ENCODE measurements at places on chromosomes 5 and 9.

GRCh38 chr9:14433351-14434157 lies 119.6 kb upstream of the NFIB start:
- no peak for DNase-seq

- peak; percentile 50 for DNase-seq
Observed at GRCh38 chr9:134301387-134302129, 24.7 kb upstream of the RXRA start.

- DNase-seq = no peak
Observed at GRCh38 chr5:38608874-38609273, 52.4 kb upstream of the LIFR start.

DNA sequence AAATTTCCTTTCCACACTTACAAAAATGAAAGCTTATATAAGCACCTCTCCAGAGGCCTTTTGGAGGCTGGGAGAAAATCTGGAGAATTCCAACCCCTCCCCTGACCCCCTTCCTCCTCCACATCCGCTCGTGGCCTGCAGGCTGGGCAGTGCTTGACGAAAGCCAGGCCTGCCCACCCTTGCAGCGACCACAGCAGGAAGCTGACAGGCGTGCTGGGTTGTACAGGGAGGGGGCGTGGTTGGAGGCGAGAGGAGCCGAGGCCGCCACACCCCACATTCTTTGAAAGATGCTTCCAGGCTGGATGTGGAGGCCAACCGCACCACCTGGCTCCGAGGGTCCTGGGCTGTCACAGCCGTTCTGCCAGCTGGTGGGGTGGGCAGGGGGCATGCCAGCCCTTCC lies 47.8 kb upstream of the IER5L start:
- DNase-seq = peak; percentile 52

GRCh38 chr9:100186356-100186755 lies 87.3 kb downstream of the INVS start:
- no peak for DNase-seq

DNA sequence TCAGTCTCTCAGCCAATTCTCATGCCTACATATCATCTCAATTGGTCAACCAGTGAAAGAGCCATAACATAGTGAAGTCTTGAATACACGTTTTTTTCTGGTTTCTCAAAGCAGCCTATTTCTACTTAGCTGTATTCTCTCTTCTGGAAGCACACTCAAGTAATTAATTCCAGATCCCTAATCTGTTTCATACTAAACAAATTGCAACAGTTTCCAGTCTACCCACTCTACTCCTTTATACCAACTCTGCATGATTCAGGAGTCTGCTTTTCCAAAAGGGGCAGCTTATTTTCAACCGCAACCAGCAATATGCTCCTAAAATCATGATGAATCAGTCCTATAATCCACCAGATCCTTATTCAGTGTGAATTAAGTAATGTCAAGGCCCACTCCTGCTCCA lies 211.7 kb downstream of the TLE1 start:
- DNase-seq = no peak

DNA sequence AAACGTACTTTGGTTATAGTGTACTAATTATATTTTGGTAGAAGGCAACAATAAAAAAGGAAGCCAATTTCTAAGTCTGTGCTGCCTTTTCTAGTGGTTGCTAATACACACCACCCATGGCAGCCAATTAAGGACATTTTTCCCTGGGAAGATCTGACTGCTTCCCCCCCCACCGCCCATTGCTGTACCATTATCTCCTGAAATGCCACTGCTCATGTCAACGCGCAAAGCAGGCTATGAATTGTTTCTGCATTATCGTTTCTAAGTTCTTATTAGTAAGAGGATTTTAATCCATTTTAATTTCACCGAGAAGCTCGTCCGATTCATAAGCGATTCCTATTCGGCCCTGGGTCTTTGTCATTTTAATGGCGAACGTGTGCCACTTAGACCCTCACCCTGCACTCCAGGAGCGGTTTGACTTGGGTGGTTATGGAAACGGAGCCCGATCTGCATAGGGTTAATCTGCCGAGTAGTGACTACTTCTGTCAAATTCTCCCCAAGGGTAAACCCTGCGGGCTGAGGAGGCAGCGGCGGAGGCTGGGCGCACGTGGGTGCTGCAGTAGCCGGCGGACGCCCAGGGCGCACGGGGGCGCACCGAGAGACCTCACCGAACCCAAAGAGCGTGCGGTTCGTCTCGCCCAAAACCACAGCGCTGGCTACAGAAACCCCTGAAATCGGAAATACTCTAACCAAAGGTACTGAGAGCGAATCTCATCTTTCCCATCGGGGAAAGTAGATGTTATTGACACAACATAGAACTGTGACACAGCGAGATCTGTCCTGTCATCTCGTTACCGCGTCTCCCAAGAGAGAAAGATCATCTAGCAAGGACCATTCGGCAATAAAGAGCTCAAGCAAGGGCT lies 55.8 kb upstream of the SHC3 start:
- no peak for DNase-seq

DNA sequence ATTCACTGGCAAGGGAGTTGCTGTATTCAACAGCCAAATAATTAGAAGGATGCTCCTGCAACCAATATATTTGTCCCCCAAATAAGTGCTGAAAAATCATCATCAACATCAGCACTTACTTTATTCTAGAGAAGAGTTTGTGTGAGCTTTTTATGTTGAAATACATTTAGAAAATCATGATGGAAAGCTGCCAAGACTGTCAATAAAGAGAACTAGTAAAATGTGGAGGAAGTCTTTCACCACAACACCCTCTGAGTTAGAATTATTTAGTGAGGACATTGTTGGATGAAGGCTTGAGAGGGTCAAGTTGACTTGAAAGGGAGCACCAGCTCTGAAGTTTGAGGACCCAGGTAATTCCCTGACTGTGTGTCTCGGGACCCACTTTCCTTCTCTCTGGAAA lies 100.2 kb upstream of the TBCA start:
- DNase-seq = no peak

- DNase-seq = no peak
Observed at GRCh38 chr5:127744241-127744640, 41.0 kb downstream of the CCDC192 start.

DNA sequence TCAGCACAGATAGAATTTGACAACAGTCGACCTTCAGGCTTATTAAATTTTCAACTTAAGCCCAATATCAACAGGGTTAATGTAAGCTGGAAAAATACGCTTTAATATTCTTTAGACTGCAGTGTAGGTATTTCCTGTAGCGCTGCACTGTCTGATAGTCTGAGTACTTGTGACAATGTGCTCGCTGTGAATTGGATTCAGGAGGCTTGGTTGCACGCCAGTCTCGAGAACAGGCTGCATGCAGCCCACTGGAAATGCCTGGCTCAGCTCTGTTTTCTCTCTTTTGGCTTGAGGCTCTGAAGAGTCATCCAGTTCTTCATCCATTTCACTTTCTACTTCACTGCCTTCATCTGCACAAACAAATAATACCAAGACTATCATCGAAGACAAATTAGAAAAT lies 300.9 kb downstream of the RFX3 start:
- DNase-seq = no peak

DNA sequence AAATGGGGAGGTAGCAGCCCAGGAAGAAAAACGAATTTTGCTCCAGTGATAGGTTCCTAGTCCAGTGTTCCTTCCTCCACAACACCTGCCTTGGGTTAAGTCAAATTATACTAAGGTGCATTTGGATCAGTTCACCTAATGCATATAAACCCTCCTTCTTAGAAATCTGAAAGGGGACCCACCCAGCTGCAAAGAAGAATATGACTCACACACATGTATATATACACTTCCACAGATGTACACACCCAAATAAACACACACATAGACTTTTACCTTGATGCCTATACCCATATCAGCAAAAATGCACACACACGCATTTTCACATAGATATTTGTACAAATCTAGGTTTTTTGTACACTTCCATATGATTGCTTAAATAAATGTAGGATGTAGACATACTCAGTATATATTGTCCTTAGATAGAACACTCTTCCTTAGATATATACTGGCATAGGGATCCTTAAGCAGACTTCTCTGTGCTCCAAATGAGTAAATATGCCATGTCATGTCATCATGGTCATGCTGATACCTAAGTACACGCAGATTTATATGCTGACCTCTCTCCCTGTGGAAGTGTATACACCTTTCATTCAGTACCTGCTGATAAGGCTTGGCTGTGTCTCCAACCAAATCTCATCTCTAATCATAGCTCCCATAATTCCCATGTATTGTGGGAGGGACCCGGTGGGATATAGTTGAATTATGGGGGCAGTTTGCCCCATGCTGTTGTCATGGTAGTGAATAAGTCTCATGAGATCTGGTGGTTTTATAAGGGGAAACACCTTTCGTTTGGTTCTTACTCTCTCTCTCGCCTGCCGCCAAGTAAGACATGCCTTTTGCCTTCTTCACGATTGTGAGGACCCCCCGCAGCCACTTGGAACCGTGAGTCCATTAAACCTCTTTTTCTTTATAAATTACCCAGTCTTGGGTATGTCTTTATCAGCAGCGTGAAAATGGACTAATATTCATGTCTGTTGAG lies 10.2 kb downstream of the ADRB2 start:
- no peak for DNase-seq

DNA sequence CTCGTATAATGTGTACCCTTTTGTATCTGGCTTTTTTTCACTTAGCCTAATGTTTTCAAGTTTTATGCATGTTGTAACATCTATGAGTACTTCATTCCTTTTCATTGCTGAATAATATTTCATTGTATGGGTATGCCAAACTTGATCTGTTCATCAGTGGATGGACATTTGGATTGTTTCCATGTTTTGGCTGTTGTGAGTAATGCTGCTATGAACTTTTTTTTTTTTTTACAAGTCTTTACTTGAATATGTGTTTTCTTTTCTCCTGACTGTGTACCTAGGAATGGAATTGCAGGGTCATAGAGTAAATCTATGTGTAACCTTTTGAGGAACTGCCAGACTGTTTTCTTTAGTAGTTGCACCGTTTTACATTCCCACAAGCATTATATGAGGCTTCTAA lies 52.4 kb downstream of the MTREX start:
- DNase-seq = no peak

DNA sequence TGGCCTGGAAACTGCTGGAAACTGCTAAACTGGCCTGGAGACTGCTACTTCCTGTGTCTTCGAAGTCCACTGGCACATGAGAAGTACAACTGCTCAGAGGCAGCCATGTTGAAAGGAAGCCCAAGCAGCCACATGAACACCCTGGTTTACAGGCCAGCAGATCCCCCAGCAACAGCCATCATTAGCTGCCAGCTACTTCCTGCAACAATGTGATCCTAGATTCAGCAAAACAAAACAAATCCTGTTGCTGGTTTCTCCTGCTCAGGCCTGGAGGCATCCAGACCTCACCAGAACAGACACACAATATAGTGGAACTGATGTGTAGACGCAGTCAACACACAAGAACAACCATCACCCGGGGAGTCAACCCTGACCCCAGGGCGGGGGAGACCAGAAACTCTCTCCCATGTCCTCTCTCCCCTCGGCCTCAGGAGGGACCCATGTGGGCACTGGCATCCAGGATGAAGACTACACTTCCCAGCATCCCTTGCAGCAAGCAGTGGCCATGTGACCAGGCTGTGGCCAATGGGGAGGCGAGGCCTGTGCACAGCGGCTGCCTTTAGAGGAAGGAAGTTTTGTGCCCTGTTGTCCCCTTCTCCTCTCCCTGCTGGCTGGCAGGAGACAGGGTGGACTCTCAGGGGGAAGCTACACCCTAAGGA lies 9.2 kb upstream of the LCN15 start:
- DNase-seq = no peak

- peak; percentile 40 for DNase-seq
Observed at GRCh38 chr9:95516221-95516733, 494 bp downstream of the PTCH1 start.

DNA sequence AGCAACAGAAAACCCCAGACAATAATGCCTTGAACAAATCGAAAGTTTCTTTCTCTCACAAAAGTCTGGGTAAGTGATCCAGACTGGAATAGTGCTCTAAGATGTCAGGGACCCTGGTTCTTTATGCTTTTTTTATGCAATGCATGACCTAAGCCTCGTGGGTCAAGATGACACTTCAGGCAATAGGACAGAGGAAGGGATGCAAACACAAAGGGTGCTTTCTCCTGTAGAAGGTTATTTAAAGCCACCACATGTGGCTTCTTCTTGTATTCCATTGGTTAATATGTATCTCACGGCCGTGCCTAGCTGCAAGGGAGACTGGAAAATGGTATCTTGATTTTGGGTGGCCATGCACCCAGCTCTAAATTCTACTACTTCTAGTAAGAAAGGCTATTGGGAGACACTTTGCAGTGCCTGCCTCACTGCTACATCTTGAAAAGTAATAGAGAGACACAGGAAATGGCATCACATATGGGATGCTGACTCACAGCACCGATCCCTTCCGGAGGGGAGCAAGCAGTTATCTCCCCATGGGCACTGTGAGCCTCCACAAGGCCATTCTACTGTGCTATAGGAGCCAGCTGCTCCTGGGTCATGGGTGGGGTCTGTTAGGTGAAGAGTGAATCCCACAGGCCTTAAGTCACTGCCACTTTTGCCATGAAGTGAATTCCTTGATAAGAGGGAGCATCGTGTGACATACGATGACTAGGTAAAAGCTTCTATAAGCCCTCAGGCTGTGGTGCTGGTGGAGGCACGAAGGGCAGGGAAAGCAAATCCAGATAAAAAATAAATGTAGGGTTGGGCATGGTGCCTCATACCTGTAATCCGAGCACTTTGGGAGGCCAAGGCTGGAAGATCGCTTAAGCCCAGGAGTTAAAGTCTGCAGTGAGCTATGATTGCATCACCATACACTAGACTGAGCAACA lies 32.5 kb upstream of the RAB14 start:
- DNase-seq = no peak

DNA sequence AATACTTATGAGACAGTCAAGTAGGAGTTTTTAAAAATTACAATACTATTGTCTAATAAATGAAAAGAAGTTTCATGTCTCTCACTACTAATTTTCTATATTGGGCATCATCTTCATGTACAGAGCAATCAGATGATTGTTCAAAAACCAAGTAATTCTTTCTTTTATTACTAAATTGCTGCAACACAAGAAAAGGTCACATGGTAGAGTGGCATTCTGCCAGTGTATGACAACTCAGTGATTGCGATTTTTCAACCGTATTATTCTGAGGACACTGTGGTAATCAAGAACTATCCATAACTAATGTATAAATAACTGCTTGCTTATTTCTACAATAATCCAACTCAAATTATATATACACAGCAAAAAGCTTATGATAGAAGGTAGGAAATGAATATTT lies 96.7 kb upstream of the GRHPR start:
- no peak for DNase-seq

GRCh38 chr5:143759396-143760130 lies 52.4 kb upstream of the HMHB1 start:
- DNase-seq = no peak

- no peak for DNase-seq
Observed at GRCh38 chr9:106795031-106795430, 67.9 kb upstream of the ZNF462 start.

Data from activated T-cell treated with anti-CD3 and anti-CD28 coated beads, Interleukin-2, amount 50 U/mL, for 1 hour (primary cell).